ENCODE measurements at places on chromosomes 7 and 10. TPM values are rescaled to one million over a fixed set of nuclear protein-coding genes. Genes with fewer than 3 reads are reported as not detected.
A peak's percentile ranks its signal among the peaks of the same experiment; 100 is the strongest.

DNA sequence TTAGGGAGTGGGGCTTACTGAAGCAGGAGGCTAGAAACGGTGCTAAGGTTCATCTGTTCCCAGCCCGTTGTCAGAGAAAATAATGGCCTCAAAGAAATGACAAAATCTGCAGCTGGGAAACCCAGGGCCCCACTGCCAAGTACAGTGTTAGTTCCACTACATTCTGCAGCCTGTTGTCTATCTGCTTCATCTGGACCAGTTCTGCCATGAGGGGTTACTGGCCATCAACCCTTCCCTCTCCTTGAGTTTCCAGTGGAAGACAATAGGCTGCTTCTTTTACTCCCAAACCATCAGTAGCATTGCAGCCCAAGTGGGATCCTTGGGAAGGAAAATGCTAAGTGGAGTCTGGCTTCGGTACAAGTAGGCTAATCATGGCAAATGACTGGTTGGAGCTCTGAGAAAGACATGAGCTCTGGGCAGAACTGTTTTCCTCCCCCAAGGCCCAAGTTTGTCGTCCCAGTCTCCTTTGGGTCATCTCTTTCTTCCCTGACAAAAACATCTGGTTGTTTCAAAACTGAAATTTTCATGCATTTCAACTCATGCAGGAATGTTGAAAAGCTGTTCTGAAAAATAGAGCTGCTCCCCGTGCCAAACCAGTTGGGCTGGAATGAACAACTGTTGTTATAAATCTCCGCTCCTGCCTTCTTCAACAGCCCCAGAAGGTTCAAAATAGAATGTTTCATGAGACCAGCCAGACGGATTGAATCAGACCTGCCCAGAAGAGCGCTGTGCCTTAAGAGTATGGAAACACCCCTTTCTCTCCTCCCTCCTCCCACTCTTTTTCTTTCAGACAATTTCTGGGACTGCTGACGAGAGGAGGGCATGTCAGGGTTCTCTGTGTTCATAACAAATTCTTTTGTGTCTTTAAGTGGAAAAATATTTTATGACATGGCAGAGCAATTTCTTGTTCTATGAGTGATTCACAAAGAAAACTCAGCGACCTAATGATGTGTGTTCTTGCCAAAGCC, 116.6 kb downstream of the RAB18 start:
- DNase-seq, result peak; percentile 31

The ANXA8L1 gene
- 1.2 TPM for total RNA-seq

GRCh38 chr10:101536800-101537199, 51.3 kb downstream of the POLL start:
- DNase-seq, result no peak

The CD36 gene
- total RNA-seq, result 1,393 TPM

DNA sequence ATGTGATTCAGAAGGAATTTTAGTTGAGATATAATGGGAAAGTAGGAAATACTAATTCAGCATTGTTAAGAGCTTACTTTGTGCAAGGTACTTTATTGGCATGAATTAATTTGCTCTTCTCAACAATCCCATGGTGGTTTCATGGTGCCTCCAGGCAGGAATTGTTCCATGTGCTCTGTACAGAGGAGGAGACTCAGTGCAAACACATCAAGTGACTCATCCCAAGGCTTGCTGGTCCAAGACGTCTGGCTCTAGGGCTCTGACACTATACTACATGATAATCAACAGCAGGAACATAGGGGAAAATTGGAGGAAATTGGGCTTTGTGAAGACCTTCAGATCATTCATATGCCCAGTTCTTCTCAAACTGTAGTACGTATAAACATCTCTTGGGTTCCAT, 66.5 kb upstream of the PRKG1 start:
- DNase-seq, result no peak

- no peak for DNase-seq
These were observed 306.2 kb downstream of the GPR37 start for GRCh38 chr7:124459101-124460055.

GRCh38 chr10:12357525-12358151, 8.3 kb downstream of the CAMK1D start:
- DNase-seq, result no peak

The CAMK2B gene
- 98.4 TPM for total RNA-seq

- no peak for DNase-seq
These were observed 3.5 kb upstream of the GHITM start for GRCh38 chr10:84135836-84136235.

DNA sequence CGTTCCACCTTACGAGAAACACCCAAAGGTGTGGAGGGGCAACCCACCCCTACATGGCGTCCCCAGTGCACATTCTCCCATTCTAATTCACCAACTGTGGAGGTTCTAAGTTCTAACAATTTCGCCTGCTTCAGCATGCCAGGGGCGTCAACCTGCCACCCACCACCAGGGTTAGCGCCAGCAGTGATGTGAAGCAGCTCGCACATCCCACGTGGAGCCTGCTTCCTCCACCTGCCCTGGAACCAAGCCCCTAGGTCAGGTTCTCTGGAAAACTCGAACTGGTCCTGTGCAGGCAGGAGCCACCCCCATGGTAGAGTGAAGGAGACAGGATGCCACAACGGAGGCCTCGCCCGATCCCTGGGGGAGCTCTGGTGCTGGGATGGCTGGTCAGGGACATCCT, 33.3 kb upstream of the FXYD4 start:
- no peak for DNase-seq

DNA sequence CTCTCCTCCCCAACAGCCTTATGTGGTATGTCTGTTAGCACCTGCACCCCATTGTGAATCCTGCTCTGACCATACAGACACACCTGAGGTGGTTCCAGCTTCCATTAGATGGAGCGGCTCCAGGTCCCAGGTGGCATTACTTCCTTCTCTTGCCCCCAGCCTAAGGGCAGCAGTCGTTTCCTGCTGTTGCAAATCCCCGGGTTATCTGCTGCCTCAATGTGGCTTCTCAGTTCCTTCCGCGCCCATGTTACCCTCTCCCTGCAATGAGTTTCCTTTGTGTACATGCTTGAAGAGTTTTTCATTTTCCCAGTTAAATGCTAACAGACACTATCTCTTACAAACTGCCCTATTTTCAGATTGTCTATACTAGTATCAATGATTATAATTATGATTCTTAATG, 62.8 kb upstream of the PRKCQ start:
- DNase-seq, result no peak

DNA sequence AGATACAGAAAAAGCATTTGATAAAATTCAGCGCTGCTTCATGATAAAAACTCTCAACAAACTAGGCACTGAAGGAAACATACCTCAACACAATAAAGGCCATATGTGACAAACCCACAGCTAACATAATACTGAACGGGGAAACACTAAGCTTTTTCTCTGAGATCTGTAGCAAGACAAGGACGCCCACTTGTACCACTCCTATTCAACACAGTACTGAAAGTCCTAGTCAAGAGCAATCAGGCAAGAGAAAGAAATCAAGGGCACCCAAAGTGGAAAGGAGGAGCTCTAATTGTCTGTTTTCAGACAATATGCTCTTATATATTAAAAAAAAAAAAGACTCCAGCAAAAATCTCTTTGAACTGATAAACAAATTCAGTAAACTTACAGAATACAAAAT, 13.3 kb downstream of the DIP2C start:
- no peak for DNase-seq

DNA sequence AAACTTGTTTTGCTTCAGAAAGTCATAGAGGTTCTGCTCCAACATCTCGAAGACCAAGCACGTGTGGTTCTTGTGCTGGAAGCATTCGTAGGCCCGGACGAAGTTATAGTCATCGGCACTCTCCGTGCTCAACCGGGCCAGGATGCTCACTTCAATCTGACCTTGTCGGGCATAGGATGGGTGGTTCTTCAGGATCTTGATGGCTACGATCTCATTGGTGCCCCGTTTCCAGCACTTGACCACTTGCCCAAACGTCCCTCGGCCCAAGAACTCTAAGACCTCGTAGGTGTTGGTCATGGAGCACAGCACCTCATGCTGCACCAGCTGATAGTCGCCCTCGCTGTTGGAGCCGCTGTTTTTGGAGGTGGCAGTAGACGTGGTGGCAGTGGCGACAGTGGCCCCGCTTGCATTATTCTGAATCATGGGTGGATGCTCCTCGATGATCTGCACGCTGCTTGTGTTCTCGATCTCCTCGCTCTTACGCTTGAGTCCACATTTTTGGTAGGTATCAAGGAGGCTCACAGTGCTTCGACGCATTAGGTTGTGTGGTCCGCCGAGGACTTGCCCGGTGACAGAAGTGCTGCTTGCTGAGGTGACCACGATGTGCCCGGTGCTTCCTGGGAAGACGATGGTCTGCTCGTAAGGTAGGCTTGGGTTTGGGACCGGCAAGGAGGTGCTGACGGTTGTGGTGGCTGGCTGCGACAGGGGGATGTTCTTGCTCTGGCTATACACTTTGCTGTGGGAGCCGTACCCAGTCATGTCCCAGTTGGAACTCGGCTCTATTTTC, 61.4 kb downstream of the HIPK2 start:
- DNase-seq, result no peak

GRCh38 chr7:130332259-130333053, 12.2 kb upstream of the CPA5 start:
- no peak for DNase-seq

The CLCN1 gene
- total RNA-seq, result not detected

- DNase-seq, result peak; percentile 65
These were observed 631 bp downstream of the HPS6 start for GRCh38 chr10:102065561-102066398.

GRCh38 chr10:36840788-36841187, 284.6 kb upstream of the ANKRD30A start:
- DNase-seq, result no peak

The LEP gene
- 0.42 TPM for total RNA-seq

The ATP5MK gene
- 1,234 TPM for total RNA-seq

All from left ventricle myocardium superior (tissue), 1 donor.